ENCODE measurements at places on chromosomes 6 and 20.

GRCh38 chr6:104604685-104605084, 255.0 kb downstream of the HACE1 start:
- DNase-seq, result no peak

DNA sequence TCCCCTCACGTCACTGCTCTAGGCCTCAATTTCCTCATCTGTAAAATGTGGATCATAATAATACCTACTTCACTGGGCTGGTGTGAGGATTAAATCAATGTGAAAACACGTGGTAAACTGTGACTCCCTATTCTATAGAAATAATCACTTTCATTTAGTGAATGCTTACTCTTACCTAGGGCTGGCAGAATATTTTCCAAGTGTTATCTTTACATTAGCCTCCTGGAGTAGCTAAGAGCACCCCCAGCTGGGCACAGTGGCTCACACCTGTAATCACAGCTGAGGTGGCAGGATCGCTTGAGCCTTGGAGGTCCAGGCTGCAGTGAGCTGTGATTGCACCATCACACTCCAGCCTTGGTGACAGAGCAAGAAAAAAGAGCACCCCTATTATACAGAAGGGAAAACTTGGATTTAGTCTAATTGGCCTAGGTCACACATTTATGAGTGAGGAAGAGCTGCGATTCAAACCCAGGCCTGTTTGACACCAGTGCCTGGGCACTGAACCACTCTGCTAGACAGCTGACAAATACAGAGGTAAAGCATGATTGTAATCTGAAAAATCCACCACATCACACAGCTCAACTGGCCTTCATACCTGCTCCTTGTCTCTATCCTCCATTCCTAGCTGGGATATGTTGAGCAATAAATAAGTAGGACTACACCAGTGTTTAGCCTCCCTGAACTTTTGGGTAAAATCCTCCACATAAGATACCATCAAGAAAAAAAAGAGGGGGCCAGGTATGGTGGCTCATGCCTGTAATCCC, 1.4 kb upstream of the SNTA1 start:
- DNase-seq, result peak; percentile 29

DNA sequence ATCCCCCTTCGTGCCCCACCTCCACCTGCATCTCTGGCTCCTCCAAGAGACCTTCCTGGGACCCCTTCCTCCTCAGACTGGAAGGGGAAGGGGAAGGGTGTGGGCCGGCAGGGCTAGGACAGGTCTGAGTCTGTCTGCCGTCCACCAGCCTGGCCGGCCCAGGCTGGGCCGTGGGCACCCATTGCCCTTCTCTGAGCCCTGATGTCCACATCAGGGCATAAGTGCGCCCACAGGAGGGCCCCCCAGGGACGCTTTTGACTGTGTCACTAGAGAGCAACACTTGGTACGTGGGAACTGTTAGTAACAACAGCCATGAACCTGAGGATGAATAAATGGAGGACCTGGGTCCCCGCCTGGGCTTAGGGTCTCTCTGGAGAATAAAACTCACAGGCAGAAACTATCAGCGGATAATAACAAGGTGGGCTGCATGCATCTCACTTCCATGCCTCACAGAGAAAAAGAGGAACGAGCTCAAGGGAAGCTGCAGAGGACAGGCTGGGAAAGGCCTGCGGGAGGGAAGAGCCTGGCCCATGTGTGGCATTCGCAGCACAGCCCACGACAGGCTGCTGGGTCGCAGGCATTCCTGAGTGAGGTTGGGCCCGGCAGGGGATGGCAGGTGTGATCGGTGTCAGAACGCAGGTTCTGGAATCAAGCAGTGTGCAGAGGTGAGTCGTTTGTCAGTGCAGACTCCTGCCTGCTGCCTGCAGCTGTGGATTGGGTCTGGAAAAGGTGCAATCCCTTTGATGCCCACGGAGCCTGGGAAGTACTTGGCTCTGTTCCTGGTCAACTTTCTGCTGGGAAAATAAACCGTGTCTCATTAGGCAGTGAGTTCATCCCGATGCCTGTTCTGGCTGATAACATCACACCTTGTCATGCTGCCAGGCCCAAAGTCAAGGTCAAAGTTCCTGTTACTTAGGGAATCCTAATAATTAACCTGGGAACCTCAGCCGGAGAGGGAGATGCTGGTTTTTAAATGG, 60.9 kb downstream of the BCAS4 start:
- DNase-seq, result no peak

- no peak for DNase-seq
Observed at GRCh38 chr6:165985806-165986299, 181.8 kb downstream of the TBXT start.

- DNase-seq, result no peak
Observed at GRCh38 chr6:43983191-43983590, 144.1 kb downstream of the MRPL14 start.

DNA sequence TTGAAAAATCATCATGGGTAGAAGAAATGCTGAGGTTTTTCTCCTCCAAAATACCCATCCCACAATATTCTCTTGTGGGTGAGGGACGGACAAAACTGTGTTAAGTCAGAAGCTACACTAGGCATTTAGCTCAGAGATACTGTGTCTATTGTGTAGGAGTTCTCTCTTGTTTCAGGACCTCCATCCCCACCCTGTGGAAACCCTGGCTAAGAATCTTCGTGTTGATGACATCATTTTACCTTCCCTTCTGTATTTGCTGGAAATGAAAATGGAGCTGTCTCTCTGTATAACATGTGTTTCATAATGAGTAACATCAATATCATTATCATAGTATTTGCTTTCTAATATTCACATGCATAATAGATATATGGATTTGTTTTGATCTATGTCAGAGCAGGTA, 1193.0 kb upstream of the CITED2 start:
- no peak for DNase-seq

DNA sequence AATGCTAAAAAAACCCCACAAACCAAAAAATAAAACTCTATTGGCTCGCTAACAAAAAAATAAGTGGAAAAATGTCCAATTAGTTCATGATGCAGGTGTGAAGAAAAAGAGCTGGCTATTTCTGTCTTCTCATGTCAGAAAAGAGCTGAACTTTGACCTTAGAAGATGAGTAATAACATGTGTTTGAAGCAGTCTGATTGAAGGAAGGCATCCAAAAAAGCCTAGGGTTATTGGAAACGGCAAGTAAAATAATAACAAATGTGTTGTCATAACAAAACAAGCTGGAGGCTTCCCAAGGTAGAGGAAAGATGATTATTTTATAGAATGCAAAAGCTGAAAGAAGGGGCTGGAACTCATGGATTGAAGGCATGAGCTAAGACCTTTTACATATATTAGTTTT, 94.4 kb upstream of the FAM184A start:
- DNase-seq, result no peak

DNA sequence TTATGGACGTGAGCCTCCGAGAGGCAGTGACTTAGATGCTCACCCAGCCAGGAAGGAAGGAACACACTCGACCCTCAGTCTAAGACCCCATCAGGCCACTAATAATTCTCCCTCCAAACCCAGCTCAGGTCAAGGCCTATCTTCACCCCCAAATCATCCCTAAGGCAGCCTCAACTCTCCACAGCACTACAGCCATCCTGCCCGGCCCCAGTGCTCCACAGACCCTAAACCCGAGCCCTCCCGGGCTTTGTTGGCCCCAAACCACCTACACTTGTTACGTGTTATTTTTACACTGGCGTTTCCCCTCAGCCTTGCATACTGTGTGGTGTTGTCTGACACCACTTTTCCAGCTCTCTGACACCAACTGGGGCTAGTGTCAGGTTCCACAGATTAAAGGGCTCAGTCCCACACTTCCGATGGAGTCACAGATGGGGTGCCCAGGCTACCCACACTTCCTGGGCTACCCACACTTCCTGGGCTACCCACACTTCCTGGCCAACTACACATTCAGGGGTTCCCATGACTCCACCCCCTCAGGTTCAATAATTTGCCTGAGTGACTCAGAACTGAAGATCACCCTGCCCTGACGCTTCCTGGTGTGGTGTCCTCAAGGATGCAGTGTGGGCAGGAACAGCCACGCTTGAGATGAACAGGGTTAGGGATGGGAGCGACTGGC, 25.3 kb downstream of the RBCK1 start:
- no peak for DNase-seq

- DNase-seq, result no peak
Observed at GRCh38 chr6:34858681-34859080, 29.2 kb downstream of the TAF11 start.

DNA sequence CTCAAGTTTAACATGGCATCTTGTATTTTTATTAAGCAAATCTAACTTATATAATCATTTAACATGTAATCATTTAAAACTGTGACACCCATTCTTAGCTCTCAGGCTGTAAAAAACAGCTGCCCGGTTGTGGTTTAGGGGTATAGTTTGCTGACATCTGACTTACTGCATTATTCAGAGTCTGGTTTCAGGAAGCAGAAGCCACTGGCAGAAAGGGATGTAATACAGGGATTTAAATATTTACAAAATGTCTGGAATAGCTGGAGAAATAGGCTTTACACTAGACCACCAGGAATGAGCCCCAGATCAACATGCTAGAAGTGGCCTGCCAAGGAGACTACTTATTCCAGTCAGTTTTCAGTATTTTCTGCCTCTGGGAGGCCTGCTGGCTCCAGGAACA, 421.1 kb downstream of the CD109 start:
- no peak for DNase-seq

DNA sequence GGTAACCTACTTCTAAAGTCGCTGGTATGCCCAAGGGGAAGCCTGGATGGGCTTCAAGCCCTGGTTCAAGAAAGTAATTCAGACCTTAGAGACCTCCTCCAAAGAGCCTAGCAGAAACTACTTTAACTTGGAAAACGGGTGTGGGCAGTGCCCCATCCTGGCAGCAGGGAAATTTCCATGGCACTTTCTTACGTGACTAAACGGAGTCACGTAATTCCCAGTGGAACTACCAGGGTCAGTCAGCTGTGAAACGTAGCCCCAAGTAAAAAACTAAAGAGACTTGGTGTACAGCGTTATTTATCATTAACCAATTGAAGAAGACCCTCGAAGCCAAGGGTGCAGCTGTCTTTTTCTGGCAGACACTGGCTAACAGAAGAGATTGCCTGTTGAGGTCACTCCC, 114.0 kb downstream of the RCAN2 start:
- DNase-seq, result no peak

DNA sequence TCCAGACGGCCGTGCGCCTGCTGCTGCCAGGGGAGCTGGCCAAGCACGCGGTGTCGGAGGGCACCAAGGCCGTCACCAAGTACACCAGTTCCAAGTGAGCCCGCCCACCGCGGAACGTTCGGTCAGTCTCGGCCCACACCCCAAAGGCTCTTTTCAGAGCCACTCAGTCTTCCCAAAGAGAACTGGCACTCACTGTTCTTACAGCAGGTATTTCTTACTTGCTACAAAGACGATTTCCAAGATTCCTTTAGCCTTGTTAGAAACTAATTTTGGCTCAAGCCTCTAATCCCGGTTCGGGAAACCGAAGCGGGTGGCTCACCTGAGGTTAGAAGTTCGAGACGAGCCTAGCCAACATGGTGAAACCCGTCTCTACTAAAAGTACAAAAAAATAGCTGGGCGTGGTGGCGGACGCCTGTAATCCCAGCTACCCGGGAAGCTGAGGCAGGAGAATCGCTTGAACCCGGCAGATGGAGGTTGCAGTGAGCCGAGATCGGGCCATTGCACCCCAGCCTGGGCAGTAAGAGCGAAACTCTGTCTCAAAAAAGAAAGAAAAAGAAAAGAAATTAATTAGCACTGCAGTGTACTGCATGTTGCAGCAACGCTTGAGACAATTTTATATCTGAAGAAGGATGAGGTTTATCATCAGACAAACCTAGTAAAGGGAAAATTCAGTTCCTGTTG, 73.1 kb downstream of the OR2B2 start:
- peak; percentile 70 for DNase-seq

GRCh38 chr6:168638468-168639271, 197.7 kb downstream of the SMOC2 start:
- no peak for DNase-seq

- DNase-seq, result no peak
Observed at GRCh38 chr6:125170376-125170775, 16.8 kb downstream of the TPD52L1 start.

DNA sequence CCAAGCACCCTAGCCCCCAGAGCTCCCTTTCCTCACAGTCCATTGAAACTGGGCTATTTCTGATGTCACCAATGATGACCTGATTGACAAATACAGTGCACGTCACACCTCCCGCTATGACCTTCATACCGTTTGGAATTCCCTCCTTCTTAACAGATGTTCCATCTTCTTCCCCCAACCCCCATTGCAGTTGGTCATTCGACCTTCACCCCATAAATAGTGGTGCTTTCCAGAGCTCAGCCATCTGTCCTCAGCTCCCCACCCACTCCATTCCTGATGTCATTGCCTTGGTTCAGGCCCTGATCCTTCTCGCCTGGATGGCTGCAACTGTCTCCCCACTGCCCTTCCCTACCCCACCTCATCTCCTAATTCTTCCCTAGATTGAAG, 198.5 kb downstream of the SOD2 start:
- no peak for DNase-seq

- DNase-seq, result no peak
Observed at GRCh38 chr20:24990810-24991252, 1.7 kb downstream of the APMAP start.

- DNase-seq, result peak; percentile 28
Observed at GRCh38 chr6:86856937-86857563, 80.3 kb upstream of the HTR1E start.

GRCh38 chr6:105642708-105643107, 239.8 kb upstream of the PREP start:
- DNase-seq, result no peak

DNA sequence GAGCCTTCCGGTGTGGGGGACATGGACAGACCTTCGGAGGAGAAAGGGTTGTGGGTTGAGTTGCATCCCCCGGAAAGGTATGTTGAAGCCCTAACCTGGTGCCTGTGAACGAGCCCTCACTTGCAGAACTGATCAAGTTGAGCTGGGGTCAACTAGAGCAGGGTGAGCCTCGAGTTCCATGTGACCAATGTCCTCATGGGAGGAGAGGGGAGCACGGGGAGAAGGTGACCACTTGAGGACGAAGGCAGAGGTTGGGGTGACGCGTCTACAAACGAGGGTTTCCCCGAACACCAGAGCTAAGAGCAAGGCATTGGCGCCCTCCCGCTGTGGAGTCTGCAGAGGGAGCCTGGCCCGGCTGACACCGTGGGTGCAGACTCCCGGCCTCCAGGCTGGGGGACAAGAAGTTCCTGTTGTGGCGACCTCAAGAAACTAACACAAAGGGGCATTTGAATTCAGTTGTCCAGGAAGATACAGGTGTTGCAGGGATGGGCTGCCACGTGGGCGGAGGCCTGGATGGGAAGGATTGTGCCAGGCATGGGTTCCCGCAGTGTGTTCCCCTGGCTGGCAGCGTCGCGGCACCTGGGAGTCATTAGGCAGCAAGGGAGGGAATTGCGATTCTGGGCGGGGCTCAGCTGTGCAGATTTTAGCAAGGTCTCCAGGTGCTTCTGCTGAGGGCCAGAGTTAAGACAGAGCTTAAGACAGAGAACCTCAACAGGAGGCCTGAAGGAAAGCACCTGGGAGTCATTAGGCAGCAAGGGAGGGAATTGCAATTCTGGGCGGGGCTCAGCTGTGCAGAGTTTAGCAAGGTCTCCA, 20.4 kb upstream of the UNC93A start:
- no peak for DNase-seq

- peak; percentile 29 for DNase-seq
Observed at GRCh38 chr6:29516108-29516507, 28.4 kb upstream of the MAS1L start.
